Prostate gland (tissue), 2 donors: ENCODE measurements at places on chromosomes 5 and 9.
A peak's percentile ranks its signal among the peaks of the same experiment; 100 is the strongest.

GRCh38 chr9:114314881-114315722, 7.8 kb upstream of the ORM1 start:
- no peak for DNase-seq

GRCh38 chr5:53361708-53362107, 118.7 kb upstream of the FST start:
- DNase-seq: no peak

DNA sequence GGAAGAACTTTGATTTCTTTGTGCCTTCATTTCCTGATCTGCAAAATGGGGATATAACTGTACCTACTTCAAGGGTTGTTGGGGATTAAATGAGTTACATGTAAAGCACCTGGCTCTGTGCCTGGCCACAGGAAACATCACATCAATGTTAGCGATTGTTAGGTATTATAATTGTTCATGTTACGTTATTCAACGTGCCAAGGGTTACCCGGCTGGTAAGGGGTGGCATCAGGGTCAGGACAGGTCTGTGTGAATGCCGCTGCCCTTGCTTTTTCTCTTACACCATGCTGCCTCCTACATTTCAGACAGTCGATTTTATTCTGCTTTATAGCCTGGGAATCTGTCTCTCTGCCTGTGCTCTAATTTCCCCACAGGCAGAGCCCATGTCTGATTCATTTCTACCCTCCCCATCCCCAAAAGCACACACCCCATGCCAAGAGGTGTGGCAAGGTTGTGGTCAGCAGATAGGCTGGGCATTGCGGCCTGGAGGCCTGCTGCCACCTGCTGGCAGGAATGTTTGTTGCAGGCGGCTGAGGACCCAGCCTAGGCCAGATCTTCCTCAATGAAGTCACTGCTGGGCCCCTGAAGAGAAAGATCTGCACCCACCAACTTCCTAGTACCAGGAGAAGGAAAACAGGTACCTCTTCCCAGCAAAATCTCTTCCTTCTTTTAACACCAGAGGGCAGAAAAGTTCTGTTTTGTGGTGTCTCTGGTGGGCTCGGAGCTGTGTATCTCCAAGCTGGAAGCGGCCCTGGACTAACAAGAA, 5.3 kb downstream of the ANKS6 start:
- peak; percentile 50 for DNase-seq

DNA sequence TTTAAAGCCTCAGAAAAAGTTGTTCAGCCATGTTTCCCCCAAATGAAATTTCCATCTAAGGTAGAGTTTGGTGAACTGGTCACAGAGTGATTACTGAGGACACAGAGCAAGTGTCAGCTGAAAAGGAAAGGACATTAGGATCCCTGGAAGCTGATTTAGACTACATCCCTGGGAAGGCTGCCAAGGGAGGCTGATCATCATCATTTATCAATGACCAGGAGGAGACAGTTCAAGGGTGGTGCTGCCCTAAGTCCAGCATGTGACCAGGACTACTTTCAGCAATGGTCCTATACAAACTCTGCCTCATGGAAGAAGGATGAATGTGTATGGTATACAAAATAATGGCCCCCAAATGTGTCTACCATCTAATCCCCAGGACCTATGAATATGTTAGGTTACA, 120.6 kb downstream of the PIK3R1 start:
- DNase-seq: no peak

- DNase-seq: no peak
Measured at GRCh38 chr5:142193114-142193428, 84.5 kb downstream of the NDFIP1 start.

- no peak for DNase-seq
Measured at GRCh38 chr5:72436796-72437471, 70.3 kb downstream of the ZNF366 start.

DNA sequence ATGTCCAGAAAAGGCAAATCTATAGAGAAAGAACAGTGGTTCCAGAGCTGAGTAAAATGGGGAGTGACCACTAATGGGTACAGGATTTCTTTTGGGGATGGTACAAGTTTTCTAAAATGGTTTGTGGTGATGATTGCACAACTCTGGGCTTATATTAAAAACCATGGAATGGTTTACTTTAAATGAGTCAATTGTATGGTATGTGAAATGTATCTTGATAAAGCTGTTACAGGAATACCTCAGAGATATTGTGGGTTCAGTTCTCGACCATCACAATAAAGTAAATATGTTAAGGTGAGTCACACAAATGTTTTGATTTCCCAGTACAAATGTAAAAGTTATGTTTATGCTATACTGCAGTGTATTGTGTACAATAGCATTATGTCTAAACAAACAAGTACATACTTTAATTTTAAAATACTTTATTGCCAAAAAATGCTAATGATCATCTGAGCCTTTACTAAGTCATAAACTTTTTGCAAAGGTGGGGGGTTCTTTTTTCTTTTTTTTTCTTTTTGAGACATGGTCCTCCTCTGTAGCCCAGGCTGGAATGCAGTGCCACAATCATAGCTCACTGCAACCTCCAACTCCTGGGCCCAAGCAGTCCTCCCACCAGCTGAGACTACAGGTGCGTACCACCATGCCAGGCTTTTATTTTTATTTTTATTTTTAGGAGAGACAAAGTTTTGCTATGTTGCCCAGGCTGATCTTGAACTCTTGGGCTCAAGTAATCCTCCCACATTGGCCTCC, 65.9 kb downstream of the SHOC1 start:
- DNase-seq: no peak

GRCh38 chr5:155772009-155772662, 554.8 kb upstream of the SGCD start:
- no peak for DNase-seq

DNA sequence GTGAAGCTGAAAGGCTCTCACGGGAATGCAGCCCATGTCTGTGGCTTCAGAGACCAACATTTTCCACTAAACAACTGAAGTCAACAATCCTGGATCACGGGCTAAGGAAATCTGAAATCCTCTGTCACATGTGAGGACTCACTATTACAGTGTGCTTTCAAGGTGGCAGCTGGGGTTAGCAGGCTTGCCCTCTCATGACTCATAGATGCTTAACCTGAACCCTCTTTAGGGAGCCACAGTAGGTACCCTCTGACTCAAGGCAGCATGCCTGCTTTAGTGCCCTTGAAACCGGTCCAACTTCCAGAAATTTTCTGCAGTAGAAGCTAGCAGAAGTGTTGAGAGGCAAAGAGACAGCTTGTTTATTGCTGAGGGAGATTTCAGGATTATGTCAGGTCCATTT, 232.5 kb downstream of the GABRB2 start:
- no peak for DNase-seq

- DNase-seq: no peak
Measured at GRCh38 chr5:138096363-138096762, 12.5 kb downstream of the WNT8A start.

GRCh38 chr5:178274781-178275537, 42.4 kb upstream of the PHYKPL start:
- no peak for DNase-seq

GRCh38 chr9:114723931-114724330, 41.9 kb upstream of the TEX48 start:
- DNase-seq: no peak

DNA sequence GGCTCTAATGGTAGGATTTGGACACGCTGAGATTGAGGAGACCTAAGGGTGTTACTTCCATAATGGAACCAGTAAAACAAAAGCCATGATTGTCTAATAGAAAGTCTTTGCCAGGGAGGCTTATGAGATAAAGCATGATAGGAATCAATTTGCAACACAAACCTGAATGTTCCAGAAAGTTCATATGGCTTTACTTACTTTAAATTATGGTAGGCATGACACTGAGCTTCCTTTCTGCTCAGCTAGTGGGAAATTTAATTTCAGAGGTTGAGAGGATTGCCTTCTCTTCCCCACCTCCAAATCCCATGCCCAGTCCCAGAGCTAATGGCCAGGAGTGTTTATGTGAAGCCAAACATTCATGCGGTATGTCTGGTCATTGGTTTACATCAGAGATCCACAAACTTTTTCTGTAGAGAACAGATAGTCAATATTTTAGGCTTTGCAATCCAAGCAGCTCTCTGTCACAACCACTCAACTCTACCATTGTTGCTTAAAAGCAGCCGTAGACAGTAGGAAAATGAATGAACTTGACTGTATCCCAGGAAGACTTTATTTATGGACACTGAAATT, 114.5 kb downstream of the UGCG start:
- no peak for DNase-seq

GRCh38 chr9:123658792-123659191, 271.1 kb downstream of the DENND1A start:
- no peak for DNase-seq

DNA sequence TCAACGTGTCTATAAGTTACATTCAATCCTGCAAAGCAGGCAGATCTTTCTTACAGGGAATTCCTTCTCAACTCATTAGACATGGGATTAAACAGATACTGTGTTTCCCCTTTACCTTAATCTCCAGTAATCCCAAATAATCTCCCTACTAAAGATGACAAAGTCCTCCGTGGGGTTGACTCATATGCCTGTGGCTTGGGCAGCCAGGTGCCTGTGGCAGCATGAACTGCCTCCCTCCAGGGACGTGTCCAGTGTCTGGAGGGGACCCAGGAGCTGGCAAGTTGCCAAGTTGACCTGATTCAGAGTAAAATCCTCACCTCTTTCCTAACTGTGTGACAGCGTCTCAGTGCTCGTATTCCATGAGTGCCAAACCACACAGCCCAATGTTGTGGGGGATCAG, 94.6 kb upstream of the PTCH1 start:
- DNase-seq: no peak

DNA sequence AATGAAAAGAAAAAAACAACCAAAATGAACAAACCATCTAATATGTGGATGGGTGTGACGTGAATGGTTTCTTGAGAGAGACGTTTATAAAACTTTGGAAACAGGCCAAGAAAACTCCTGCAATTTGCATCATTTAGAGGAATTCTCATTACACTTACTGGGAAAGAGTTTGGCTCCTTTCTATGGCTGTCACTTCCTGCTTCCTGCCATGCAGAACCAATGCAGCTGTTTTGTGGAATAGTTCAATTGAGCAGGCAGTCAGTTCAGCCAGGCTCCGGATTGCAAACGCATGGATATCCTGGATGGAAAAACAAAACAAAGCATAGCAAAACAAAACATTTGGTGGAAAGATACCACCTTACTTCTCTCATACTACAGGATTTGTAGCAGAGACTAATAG, 36.6 kb downstream of the FAM114A2 start:
- no peak for DNase-seq

DNA sequence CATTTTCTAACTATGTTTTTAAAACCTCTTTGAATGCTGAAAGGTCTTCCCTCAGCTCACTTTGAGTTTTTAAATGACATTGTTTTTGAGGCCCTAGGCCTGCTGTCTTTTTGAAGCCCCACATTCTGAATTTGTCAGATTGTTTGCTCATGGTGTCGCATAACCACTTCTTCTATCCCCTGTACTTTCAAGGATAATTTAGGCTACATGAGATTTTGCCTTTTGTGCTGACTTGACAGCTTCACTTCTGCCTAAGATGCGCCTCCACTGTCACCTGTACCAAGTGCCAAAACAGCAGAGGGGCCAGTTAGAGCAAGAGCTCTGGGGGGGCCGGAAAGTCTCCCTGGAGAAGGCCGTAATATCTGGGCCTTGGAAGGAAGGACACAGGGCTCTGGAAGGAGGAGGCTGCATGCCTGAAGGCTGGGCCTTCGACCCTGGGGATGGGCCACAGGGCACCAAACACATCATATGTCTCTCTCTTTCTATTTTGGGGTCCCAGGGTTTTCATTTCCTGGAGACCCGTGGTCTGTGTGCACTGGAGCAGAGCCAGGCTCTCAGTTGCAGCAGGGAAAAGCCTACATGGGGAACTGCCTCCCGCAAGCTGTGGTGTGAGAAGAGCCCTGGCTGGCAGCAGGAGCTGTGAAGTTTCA, 49.1 kb downstream of the NDST1 start:
- no peak for DNase-seq

DNA sequence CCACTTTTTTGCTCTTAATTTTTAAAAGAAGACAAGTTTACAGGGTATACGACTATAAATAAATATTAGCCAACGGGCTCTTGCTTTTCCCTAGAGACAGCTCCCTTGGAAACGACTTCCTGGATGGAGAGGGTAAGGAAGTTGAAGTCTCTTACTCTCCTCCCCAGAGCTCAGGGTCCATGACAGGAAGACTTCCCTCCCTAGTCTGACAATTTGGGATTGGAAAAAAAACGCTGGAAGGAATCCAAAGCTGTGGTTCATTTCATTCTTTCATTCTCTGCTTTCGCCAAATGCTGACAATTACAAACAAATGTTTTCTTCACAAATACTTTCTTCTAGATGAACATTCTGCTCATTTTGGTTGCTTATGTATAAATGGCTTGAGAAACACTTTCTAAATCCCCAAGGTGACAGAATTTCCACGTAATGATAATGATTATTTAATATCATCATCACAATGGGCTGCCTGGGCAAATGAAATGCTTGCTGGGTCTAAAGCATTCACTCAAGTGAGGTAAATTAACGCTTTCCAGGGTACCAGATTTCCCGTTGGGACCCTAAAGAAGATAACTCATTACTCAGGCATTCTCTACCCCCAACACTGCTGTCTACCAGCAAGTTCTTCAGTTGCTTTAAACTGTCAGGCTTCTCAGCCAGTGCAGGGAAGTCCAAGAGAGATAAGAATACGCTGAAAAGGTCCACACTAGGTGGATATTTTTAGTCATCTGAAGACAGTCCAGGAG, 139.8 kb upstream of the SLC30A5 start:
- peak; percentile 36 for DNase-seq

DNA sequence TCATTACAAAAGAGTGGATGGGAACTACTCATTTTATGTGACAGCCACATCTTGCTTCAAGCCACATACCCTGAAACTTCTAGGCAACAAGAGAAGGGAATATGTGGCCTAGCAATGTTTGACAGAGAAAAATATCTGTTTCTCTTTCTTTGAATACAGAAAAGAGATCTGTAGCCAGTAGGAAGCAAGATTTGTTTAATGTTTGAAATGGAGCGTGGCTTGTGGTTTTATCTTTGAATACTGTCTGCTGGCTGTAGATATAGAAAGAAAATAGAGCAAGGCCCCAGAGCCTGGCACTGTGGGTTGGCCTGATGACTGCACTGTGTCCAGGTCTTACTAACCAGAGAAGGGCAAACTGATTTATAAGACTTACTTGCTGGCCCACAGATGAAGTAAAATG, 133.8 kb downstream of the ARHGEF28 start:
- no peak for DNase-seq

- no peak for DNase-seq
Measured at GRCh38 chr9:137452761-137453642, 6.1 kb downstream of the NSMF start.

DNA sequence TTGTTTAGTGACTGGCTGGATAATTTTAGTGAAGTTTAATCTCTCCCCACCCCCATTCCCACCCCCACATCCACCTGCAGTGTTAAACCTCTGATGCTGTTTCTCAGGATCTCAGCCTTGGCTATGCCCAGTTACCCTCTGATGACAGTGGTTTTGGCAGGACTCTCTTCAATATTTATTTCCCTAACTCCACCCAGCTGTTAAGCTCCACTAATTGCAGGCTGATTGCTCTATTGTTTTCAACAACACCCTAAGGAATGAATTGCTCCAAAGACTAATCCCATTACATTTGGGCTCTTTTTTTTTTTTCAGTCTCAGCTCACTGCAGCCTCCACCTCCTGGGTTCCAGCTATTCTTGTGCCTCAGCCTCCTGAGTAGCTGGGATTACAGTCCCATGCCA, 46.3 kb downstream of the PHAX start:
- no peak for DNase-seq
